GM03348 (cell line): ENCODE measurements at places on chromosomes 6 and 20.

GRCh38 chr20:7935027-7935551 is 5.2 kb downstream of the HAO1 start:
- DNase-seq, result no peak

DNA sequence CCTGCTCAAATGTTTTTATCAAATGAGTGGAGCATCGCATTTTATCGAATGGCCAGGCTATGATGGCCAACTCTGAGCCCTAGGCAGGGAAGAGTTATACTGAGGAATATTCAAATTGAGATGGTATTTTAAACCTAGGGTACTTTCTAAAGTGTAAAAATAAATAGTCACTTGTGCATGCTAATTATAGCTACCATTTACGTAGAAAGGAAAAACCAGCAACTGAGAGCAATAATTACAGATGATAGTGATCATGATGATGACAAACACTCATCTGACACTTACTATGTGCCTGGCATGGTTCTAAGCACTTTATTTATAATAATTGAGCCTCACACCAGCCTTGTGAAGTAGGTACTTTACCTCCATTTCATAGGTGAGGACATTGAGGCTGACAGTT is 455.7 kb downstream of the CD83 start:
- DNase-seq, result no peak

DNA sequence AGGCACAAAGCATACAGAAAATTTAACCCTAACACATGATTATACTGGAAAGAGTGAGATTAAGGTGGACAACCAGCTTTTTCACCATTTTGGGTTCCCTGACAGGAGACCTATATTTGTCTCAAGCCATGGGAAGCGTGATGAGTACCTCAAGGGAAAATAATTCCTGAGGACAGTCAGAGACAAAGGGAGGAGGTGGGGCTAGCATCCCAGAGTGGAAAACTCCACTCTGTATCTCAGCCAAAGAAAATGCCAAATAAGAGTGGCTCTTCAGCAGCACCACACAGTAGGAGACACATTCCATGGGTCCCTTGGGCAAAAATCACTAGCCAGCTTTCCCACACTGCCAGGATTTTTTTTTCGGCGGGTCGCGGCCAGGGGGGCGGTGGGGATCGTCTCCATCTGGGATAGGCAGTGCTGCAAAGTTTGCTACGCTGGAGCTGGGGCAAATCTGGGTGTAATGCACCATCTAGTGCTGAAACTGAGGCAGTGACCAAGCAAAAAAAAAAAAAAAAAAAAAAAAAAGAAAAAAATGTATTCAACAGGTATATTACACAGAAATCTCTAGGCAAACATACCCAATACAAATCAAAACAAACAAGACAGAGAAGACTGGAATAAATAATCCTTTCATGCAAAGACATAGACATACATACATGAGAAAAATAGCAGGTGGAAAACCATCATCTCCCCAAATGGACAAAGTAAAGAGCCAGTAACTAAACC is 77.3 kb upstream of the SLC35F1 start:
- peak; percentile 60 for DNase-seq

GRCh38 chr20:36268440-36269342 is 32.4 kb downstream of the AAR2 start:
- peak; percentile 47 for DNase-seq

- DNase-seq, result no peak
Measured at GRCh38 chr20:62970307-62971210, 18.1 kb downstream of the SLC17A9 start.
